Activated T-cell treated with anti-CD3 and anti-CD28 coated beads, Interleukin-2, amount 50 U/mL, for 4 hours (primary cell): ENCODE measurements at places on chromosomes 5 and 9. TPM values are rescaled to one million over a fixed set of nuclear protein-coding genes. Genes with fewer than 3 reads are reported as not detected.

Gene ZSWIM6
- total RNA-seq: 6.9 TPM

Gene GCNT1
- total RNA-seq: 7.7 TPM

Gene PRR16
- total RNA-seq: not detected

Gene TAF11L10
- not detected for total RNA-seq

Gene PKD2L2
- total RNA-seq: not detected

Gene FAXDC2
- 0.40 TPM for total RNA-seq

Gene DBH
- not detected for total RNA-seq

Gene FAM169A
- 10.0 TPM for total RNA-seq

Gene PGM5
- not detected for total RNA-seq

Gene NR2F1
- 0.21 TPM for total RNA-seq

Gene SH3RF2
- total RNA-seq: 0.42 TPM

Gene UNC13B
- total RNA-seq: 1.6 TPM

Gene MPDZ
- total RNA-seq: 0.08 TPM

Gene CDH9
- not detected for total RNA-seq

Gene HAND1
- total RNA-seq: not detected

Gene GPR150
- 0.57 TPM for total RNA-seq

Gene TTC23L
- not detected for total RNA-seq

Gene TLR4
- 0.05 TPM for total RNA-seq

Gene MAMDC4
- total RNA-seq: 13.9 TPM

Gene PIP5K1B
- 1.6 TPM for total RNA-seq

Gene KCNV2
- not detected for total RNA-seq

Gene NR6A1
- 2.3 TPM for total RNA-seq

Gene DRD1
- not detected for total RNA-seq

Gene WNT8A
- total RNA-seq: not detected

Gene SPAAR
- total RNA-seq: not detected

Gene IRX1
- not detected for total RNA-seq
